ENCODE measurements at places on chromosomes 1 and 21.
A peak's percentile ranks its signal among the peaks of the same experiment; 100 is the strongest.

DNA sequence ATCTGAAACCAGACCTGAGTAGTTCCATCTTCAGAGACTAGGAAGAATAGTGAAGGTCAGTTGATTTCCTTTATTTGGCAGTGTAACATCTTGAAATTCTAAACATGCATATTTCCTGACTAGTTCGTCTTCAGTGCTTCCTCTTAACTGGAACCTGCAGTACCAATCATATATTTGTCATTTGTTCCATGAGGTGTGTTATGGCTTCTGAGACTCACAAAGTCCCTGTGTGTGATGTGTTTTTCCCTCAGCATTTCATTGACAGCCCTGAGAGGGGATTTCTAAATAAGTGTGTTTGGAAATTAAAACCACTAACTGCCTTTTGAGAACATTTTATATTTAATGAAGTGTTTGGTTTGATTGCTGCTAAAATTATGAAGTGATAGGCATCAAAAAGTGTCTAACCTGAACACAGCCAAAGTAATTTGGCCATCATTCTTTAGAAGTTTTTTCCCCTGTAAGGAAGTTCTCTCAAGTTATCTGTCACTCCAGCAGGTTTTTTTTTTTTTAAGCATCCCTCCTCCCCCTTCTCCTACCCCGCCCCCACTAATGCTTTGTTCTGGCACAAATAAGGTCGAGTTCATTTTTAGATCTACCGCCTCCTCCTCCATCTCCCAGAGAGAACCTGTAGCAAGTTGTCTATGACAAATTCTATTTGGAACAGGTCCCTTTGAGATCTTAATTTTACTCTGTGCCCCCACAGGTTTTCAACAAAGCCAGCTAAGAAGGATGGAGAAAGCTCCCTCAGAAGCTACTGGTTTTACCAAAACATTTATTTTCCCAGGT lies 61.4 kb downstream of the TMEM200B start:
- H3K36me3 ChIP-seq, result no peaks in the 10 kb centered on the region
- peak overlapping the region; percentile 32 for H3K27ac ChIP-seq
- DNase-seq, result no peak
- no peak overlapping the region for H3K4me3 ChIP-seq
- no peaks in the 10 kb centered on the region for H3K27me3 ChIP-seq

DNA sequence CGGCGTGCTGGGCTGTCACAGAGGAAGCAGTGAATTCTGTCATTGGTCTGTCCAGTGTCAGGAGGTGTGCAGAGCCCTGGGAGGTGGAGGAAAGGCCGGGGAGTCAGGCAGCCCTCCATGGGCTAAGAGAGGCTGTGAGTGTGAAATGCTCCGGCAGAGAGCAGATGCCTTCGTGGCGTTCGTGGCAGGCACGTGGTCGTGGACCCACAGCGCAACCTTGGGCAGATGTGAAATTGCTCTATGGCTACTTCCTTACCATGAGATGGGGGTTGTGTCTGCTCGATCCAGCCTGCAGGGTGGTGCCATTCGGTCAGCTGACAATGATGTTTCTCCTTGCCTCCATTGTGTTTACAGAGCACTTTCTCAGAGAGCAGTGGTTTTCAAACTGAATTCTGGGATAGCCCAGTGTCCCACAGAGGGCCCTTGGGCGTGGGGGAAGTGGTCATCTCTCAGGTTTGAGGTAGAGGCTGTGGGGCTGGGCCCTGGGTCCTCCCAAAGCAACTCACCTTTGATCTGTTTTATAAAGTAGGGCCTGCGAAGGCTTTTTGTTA lies 27.9 kb downstream of the TNFRSF1B start:
- DNase-seq, result no peak
- H3K4me3 ChIP-seq, result no peak overlapping the region
- H3K27me3 ChIP-seq, result no peaks in the 10 kb centered on the region
- no peaks in the 10 kb centered on the region for H3K36me3 ChIP-seq
- no peak overlapping the region for H3K27ac ChIP-seq
- no peaks in the 10 kb centered on the region for H3K4me1 ChIP-seq

GRCh38 chr1:92907949-92908684 lies 53.1 kb downstream of the DIPK1A start:
- peak overlapping the region; percentile 48 for H3K27ac ChIP-seq
- DNase-seq, result no peak
- H3K4me1 ChIP-seq, result no peaks in the 10 kb centered on the region
- H3K4me3 ChIP-seq, result no peak overlapping the region
- no peaks in the 10 kb centered on the region for H3K36me3 ChIP-seq
- no peaks in the 10 kb centered on the region for H3K27me3 ChIP-seq

DNA sequence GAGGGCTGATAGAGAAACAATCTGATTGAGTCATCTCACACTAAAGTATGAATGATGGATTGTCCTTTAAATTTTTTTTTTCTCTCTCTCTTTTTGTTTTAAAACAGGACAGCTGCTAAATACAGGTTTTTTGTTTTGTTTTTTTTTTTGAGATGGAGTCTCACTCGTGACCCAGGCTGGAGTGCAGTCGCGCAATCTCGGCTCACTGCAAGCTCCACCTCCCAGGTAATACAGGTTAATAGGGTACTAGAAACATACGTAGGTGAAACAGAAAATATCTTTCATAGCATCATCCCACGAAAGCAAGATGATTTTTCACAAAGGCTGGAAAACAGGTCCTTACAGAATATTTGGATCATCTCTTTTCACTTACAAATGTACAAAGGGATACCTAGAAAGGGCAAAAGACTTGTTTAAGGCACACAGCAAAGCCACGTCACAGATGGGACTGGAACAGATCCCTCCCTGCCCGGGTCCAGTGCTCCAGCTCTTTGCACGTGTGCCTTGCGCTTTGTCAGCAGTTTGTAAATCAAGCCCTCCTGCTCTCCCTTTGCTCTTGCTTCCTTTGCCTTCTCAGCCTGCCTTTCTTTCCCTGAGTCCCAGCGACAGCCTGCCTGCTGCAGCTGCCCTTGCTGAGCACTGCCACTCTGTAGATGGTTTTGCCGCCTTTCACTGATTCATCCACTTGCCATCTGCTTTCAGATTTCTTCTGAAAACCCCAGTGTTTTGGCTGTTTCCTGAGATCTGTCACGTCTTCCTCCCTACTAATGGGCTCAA lies 171.3 kb upstream of the BEND5 start:
- H3K4me3 ChIP-seq, result no peak overlapping the region
- H3K27ac ChIP-seq, result no peak overlapping the region
- no peaks in the 10 kb centered on the region for H3K27me3 ChIP-seq
- DNase-seq, result no peak

DNA sequence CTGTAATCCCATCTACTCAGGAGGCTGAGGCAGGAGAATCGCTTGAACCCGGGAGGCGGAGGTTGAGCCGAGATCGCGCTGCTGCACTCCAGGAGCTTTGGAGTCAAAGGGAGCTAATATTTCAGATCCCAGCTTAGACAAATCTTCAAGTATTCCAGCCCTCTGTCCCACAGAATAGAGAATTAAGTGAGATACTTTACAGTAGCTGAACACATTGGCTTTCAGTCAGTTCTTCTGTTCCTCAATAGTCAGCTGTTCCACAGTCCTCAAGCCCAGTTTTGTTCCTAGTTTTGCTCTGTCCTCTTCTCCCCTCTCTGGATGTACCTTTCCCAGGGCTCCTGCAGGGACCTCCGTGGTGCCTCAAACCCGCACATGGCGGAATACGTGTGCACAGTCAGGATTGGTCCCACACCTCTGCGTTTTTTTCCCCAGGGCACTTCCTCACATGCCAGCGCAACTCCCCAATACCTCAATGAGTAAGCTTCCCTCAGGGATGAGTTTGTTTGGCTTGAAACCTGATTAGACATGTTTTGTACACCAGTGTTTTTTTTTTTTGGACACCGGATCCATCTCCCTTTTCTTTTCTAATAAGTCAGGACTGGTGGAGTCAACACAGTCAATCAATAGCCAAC lies 1.2 kb downstream of the MFN2 start:
- H3K4me1 ChIP-seq, result peaks cover 5% of the 10 kb centered on the region
- H3K27me3 ChIP-seq, result no peaks in the 10 kb centered on the region
